ENCODE measurements at places on chromosomes 5 and 9. TPM values are rescaled to one million over a fixed set of nuclear protein-coding genes. Genes with fewer than 3 reads are reported as not detected.

DNA sequence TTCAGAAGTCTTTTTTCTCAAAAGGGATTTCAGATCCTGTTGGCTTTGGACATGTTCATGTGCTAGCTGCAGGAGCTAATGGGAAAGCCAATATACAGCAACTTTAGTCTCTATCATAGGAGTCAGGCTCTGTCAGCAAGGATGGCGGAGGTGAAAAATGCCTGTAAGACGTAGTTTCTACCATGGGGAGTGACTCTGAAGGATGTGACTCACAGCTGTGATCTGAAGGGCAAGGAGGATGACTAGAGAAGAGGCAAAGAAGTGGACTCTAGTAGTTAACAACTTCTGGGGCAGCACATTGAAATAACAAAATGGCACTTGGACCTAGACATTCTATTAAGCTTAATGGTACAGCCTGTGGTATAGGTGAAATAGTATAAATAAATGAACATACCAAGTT is 3.1 kb upstream of the NDUFS4 start:
- DNase-seq: no peak

DNA sequence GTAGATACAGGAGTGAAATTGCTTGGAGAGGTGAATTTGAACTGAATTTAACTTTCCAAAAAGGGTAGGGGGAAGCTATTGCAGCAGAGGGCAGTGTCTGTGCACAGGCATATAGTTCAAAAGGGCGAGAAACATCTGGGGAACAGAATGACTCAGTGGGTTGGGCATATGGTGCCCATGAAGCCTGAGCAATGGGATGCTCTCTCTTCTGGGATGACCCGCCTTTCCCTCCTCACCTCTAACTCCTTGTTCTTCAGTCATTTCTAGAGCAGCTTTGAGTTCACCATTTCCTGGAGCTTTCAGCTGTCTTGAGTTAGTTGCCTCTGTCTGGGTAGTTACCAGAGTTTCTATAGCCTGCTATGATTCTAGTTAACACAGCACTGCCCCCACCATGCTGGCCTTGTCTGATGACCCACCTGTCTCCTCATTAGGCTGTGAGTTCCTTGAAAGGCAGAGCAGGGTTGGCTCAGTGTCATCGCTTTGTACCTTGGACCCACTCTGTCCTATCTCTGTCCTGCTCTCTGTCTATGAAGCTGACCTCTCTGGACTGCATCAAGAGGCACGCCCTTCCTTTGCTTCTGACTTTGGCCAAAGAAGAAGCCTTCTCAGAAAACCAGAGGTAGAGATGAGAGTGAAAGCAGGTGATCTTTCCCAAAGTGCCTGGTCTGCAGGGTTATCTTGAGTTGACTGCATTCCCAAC is 299.6 kb upstream of the KLF4 start:
- DNase-seq: no peak

GRCh38 chr5:149617760-149618306 is 36.5 kb downstream of the ARHGEF37 start:
- DNase-seq: no peak

DNA sequence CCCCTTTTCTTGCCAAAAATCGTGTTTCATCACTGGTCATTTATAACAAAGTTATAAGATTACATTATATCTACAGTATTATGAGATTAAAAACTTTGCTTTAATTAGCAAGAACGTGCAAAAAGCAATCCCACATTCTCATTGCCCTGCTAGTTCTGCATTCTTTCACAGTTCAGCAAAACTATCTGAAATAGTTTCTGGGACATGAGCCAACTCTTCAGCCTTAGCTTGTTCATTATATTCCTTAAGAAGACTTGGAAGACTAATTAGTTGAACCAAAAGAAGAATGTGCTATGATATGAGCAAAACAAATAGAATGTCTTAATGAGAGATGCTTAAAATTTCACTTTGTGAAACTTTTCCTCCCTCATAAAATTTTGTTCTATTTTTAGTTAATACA is 76.7 kb downstream of the ITGA1 start:
- no peak for DNase-seq

- DNase-seq: peak; percentile 25
Measured at GRCh38 chr5:40798801-40799210, 632 bp upstream of the PRKAA1 start.

GRCh38 chr9:85157772-85158171 is 488.2 kb downstream of the NTRK2 start:
- DNase-seq: no peak

DNA sequence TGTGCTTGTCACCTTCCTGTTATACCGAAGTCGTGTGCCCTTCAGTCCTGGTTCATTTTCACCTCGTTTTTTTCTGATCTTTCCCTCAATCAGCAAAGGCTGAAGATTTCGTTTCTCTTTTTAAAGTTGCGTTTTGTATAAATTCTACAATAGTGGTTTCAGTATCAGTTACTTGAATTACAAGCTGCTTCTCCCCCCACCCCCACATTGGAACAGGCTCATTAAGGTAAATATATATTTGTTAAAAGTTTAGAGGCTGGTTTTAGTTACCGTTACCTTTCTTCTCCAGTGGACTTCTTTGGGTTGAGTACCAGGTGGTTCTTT is 881 bp downstream of the SUB1 start:
- DNase-seq: no peak

GRCh38 chr5:125856949-125857348 is 566.3 kb upstream of the GRAMD2B start:
- no peak for DNase-seq

GRCh38 chr9:136339173-136339957 is 12.0 kb downstream of the GPSM1 start:
- DNase-seq: no peak

DNA sequence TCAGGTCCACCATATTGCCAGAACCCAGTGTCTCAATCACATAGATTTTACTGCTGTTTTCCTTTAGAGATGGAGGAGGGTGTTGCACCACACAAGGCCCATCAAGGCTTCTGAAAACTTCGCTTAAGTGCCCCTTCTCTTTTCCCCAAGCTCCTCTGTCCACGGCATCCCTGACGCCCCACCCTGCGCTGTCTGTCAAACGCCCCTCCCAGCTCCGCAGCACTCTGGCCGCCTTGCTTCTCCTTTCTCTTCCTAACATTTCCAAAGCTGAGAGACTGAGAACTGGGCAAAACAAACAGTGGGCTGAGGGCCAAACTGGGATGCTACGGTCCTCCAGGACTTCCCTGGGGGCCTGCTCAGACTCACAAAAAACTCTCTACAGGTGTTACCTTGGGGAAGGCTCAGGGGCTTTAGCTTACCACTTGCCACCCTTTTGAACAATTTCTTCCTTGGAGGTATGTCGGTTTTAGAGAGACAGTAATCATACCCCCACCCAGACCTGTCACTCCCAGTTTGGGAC is 28.3 kb upstream of the ERGIC1 start:
- no peak for DNase-seq

DNA sequence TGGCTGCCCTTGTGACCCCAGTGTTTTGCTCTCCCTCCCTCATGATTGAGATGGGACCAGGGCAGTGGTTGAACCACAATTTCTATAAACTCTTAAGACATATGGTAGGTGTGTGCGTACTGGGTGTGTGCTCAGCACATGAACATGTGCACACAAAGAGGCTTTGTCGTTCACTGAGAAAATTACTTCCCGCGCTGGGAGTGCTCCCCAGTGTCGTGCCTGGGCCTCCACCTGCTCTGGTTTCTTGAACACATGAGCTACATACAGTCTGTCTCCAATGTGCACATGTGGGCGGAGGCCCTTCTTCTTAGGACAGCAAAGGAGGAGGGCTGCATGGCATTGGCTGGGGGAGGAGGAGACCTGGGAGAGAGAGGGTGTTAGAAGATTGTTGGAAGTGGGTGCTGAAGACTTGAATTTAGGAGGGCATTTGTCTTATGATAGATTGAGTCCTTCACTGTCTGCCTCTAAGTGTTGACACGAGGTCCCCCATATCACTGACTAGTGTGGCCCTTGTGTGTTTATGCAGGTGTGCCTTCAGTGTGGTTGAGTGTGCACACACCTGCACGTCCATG is 170.0 kb downstream of the CACNA1B start:
- no peak for DNase-seq

- no peak for DNase-seq
Measured at GRCh38 chr9:119255116-119255515, 114.1 kb downstream of the BRINP1 start.

- DNase-seq: no peak
Measured at GRCh38 chr9:127407492-127407843, 10.5 kb downstream of the SLC2A8 start.

- DNase-seq: no peak
Measured at GRCh38 chr9:105978336-105978735, 284.0 kb downstream of the TMEM38B start.

GRCh38 chr9:129176701-129177442 is 1.2 kb downstream of the IER5L start:
- no peak for DNase-seq

DNA sequence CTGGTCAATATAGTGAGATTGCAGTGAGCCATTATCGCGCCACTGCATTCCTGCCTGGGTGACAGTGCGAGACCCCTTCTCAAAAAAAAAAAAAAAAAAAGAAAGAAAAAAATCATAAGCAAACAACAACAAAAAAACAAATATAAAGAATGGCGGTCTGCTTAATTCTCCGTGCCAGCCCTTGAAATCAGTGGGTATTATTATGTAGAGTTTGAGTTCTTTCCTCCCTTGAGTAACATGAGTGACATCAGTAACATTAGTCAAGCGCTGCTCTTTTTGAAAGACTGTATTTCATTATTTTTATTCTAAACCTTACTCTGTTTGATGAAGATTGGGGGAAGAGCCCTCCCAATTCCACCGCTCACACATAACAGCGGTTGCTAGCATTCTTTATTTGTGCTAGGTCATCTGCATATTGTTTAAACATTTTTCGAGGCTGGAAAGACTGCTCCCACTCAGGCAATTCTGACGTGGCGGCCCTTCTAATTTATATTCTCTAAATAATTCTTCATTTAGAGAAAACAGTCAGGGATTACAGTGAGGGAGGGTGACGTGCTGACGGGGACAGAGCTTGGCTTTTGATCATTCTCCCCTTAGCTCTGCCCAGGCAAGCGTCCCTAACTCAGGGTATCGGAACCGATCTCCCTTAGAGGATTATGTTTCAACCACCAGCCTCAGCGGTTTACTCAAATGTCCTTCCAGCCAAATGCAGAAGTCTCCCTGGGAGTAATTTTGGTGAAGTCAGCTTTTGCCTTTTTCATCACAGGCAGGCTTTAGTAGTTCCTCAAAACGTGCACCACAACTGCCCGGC is 860 bp upstream of the MARCHF6 start:
- DNase-seq: no peak

GRCh38 chr5:141634720-141635119 is 1.9 kb downstream of the HDAC3 start:
- DNase-seq: no peak

GRCh38 chr9:20984506-20984905 is 46.9 kb downstream of the HACD4 start:
- DNase-seq: no peak

GRCh38 chr5:127306647-127307046 is 16.1 kb downstream of the MEGF10 start:
- no peak for DNase-seq

- no peak for DNase-seq
Measured at GRCh38 chr9:98324801-98325200, 69.4 kb upstream of the TBC1D2 start.

- no peak for DNase-seq
Measured at GRCh38 chr5:9519537-9519936, 26.3 kb downstream of the SEMA5A start.

- no peak for DNase-seq
Measured at GRCh38 chr9:112310826-112311225, 22.6 kb downstream of the PTBP3 start.

DNA sequence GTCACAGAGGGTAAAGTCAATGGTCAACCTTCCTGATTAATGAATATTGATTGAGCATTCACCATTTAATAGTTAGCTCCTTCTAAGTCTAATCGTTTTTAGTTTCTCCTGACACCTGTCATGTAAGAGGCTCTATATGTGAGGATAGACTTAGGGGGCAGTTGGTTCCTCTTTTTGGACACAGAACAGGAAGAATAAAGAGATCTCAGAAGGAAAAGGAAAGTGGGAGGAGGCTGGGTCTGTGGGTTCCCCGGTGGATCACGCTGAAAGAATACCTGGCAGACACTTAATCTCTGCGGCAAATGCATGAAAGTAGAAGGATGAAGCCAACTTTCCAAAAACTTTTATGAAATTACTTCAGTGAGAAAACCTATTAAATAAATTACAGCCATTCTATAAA is 98.4 kb downstream of the PDE4D start:
- DNase-seq: no peak

GRCh38 chr5:180525399-180525798 is 31.2 kb downstream of the CNOT6 start:
- no peak for DNase-seq

- no peak for DNase-seq
Measured at GRCh38 chr9:95854386-95855020, 21.0 kb upstream of the ERCC6L2 start.

GRCh38 chr5:164020116-164020515 is 514.7 kb downstream of the MAT2B start:
- no peak for DNase-seq

DNA sequence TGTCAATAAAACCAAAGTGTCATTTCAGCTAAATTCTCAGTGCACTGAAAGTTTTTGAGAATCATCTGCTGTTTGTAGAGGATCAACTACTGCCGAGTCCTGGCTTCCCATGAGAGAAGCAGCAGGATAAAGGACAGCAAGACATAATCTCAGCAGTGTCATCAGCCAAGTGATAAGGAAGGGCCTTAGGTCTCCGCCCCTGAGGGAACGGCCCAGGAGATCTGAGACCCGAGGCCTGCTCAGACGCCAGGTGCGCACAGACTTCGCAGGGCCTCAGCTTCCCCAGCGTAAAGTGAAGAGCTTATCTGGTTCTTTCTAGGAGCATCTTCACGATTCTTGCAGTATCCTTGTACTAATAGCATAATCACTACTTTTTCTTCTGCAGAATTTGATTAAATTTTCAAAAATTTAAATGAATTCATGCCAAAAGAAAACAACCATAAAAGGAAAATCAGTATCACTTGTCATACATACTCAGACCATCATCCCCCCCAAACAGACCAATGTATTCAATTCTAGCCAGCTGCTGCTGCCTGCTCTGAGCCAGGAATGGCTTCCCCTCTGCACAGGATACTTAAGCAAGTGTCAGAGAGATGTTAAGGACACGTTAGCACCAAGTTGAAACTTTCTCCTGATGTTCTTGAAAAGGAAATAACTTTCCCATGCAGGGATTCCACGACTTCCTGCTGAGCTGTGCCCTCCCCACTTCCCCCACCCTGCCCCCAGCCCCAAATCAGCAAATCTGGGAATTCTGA is 2.2 kb downstream of the GFPT2 start:
- no peak for DNase-seq

Gene SERINC5
- total RNA-seq: 13.5 TPM

Gene PCDHA4
- total RNA-seq: not detected

Gene TICAM2
- total RNA-seq: 1.8 TPM

Gene PARP8
- total RNA-seq: 4.5 TPM

Gene TRIM7
- 5.3 TPM for total RNA-seq

Gene PCA3
- total RNA-seq: not detected

Gene LMX1B
- 0.10 TPM for total RNA-seq

Gene IRF1
- total RNA-seq: 73.6 TPM

Gene PCDHGA1
- total RNA-seq: 0.39 TPM

Gene HK3
- total RNA-seq: not detected

Gene POU4F3
- total RNA-seq: 0.12 TPM

Gene CATSPER3
- total RNA-seq: not detected

Gene CDH10
- total RNA-seq: 2.6 TPM

Gene CLIC3
- total RNA-seq: 0.29 TPM

Gene CTXN3
- not detected for total RNA-seq

Gene FYB1
- total RNA-seq: not detected

Gene PLAC8L1
- total RNA-seq: not detected

Gene DMGDH
- not detected for total RNA-seq

Gene CCDC69
- total RNA-seq: 10.6 TPM

Data from glomerular endothelial cell (primary cell).